Suppressor macrophage treated with lipopolysaccharide for 1 hour (primary cell): ENCODE measurements at places on chromosomes 5 and 9.

DNA sequence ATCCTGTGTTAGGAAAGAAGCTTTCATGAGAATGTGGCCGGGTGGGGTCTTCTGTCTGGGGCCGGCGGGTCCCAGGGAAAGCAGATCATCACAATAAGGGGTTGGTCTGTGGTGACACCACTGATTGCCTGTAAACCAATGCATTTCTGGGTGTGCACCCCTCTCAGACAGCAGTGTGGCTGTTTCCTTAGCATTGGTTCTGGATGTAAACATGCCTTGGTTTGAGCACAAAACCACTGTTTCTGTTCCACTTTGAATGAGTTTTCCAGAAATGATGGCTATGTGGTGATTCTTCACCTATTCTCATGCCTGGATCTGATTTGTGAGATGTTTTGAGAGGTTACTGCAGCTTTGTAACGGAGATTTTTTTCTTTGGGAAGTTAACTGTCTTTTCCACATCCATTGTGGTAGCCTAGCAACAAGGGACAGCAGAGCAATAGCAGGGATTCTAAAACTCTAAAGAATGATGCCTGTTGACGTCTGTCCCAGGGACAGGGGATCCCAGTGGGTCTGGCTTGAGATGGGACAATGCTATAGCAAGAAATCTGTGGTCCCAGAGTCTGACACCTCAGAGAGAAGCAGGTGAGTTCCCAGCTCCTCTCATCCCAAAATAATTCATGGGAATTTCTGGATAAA lies at the start of gene CCDC192:
Gene CCDC192, plus strand, starts transcription at position 466 of the 636 bp plus-strand sequence. Its CDS starts 55 bp downstream, at position 521.
- no peak for DNase-seq

DNA sequence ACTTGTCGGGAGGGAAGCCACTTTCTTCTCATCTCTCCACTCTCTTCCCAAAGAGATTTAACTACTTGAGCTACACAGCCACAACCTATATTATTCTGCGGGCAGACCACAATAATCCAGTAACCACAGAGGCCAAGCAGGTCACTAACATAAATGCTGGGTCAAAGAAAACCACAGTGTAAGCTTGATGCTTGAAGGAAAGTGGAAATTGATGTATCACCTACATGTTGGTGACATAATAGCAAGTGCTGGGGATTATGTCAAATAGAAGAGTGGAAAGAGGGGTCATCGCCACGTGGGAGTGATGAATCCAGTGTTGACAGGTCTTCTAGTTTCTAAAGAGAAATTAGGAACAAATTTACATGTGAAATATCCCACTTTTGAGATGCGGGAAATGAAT lies 40.9 kb downstream of the RFK start:
- no peak for DNase-seq

DNA sequence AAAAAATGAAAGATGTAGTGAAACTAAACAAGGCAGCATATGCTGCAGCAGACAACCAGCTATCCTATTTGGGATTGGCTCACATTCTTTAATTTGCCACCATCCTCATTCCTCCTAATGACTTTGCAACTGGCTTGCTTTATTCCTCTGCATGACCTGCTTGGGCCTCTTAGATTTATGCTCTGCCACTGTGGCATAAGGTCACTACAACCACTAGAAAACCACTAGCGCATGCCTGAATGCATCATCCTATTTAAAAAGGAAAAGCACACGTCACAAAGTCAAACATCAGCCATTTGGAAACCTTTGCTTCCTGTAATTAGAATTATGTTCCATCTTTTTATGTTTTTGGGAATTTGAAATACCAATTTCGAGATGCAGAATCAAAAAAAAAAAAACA lies 40.8 kb upstream of the CCDC152 start:
- DNase-seq: no peak

DNA sequence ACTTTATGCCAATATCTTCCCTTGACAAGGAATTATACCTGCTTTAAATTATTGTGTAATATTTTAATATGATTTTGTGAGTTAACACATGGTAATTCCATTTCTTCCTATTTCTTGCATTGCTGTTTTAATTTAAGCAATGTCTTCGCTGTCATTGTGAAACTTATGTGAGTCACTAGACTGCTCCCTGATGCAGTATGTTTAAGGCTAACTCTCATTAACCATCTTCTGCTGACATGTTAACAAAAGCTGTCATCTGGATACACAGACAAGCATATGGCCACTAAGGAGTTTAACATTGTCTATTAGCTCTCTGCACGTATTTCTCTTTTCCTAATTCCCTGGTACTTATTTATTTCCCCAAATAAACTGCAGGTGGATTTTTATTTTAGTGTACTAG lies 980.8 kb upstream of the CTNND2 start:
- DNase-seq: no peak

- DNase-seq: no peak
Observed at GRCh38 chr5:169705322-169705721, 68.2 kb downstream of the DOCK2 start.

- no peak for DNase-seq
Observed at GRCh38 chr9:86655147-86655546, 292.2 kb downstream of the GAS1 start.

GRCh38 chr5:65030056-65030455 lies 261.3 kb downstream of the CWC27 start:
- DNase-seq: no peak

GRCh38 chr5:120260651-120261050 lies 203.4 kb upstream of the PRR16 start:
- DNase-seq: no peak

DNA sequence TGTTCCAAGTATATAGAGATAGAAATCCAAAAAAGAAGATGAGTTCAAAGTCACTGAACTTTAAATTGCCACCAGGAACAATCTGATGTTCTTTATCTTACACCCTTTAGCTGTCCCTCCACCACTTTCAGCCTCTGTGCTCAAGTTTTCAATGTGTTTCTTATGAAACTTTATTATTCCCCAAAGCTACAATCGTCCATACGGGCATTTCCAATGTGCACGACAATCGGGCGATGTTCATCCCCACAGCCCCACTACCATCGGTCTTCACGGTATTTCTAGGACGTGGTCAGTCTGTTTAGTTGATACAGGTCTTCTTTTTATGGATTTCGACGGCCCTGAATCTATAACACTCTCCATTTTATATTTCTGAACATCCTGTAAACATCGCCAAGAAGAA lies 238.7 kb upstream of the DAP start:
- DNase-seq: no peak
